Esophagus squamous epithelium (tissue), 5 donors: ENCODE measurements at places on chromosomes 6 and 20. TPM values are rescaled to one million over a fixed set of nuclear protein-coding genes. Genes with fewer than 3 reads are reported as not detected.

Gene SYNGAP1
- 3.3 TPM for total RNA-seq

Gene PGC
- not detected for total RNA-seq

GRCh38 chr20:10539818-10540553 is 104.9 kb downstream of the SLX4IP start:
- no peak for DNase-seq
- no peak overlapping the region for H3K4me3 ChIP-seq
- no peaks in the 10 kb centered on the region for H3K27me3 ChIP-seq

Gene ZBP1
- 0.12 TPM for total RNA-seq

DNA sequence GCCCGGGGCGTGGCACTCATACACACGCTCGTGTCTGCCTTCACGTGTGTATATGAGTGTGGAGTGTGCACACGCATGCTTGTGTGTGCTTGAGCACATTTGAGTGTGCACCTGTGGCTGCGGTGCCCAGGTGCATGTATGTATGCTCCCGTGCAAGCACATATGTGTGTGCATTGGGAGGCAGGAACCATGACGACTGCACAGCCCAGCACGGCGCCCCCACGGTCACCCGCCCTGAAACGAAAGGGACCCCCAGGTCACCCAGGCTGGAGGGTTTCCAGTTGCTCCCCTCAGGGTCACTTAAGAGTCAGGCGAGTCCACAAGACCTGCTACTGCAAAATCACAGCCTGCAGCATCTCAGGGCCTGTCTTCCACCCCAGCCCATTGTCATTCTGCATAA is 94.7 kb downstream of the YTHDF1 start:
- no peak overlapping the region for H3K27ac ChIP-seq
- H3K27me3 ChIP-seq, result peaks cover 95% of the 10 kb centered on the region
- no peaks in the 10 kb centered on the region for H3K4me1 ChIP-seq
- no peaks in the 10 kb centered on the region for H3K36me3 ChIP-seq

- DNase-seq, result no peak
- no peaks in the 10 kb centered on the region for H3K4me1 ChIP-seq
- H3K36me3 ChIP-seq, result no peaks in the 10 kb centered on the region
- no peak overlapping the region for H3K27ac ChIP-seq
Observed at GRCh38 chr20:63442100-63442493, 30.4 kb downstream of the KCNQ2 start.

DNA sequence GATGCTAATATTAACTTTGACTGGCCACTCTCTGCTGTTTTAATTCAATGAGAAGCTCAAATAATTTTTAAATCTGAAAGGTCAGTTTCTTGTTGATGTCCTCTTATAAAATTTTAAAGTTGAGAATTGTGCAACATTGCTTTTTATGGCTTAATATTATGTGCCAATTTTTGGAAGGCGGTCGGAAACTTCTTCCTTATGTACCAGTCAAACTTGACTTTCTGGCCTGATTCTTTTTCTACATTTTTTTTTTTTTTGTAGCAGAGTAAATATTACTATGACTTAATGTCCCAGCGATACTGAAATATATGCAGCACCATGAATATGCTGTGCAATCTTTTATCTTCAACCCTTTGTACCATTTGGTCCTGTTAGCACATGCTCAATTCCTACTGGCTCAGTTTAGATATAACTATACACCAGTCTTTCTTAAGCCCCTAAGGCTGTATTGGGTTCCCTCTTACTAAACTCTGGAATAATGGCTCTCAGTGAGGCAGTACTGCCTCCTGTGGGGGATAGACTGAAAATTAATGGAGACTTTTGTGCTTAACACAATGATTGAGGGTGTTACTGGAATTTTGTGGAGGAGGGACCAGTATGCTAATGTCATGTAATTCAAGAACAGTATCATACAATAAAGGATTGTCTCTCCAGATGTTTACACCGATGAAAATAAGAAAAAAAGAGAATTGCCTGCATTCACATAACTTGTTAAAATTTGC is 156.4 kb upstream of the SYNCRIP start:
- H3K27me3 ChIP-seq, result no peaks in the 10 kb centered on the region
- no peaks in the 10 kb centered on the region for H3K36me3 ChIP-seq
- no peaks in the 10 kb centered on the region for H3K4me1 ChIP-seq
- H3K4me3 ChIP-seq, result no peak overlapping the region
- no peak overlapping the region for H3K27ac ChIP-seq
- no peak for DNase-seq

DNA sequence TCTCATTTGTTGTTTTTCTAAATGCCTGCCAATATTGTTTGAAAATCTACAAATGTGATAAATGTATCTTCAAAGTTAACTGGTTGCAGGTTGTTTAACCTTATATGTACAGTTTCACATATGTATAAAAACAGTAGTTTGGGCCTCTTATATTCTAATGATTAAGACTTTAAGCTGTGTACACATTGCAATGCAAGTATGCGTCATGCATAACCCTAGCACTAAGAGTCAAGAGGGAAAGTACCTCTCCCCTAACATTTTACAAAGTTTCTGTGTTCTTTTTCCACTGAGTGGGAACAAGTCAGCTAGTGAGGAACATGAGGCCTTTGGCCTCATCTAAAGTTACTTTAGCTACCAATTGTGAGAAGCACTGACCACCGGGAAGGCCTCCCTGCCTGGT is 25.7 kb upstream of the MICB start:
- H3K4me1 ChIP-seq, result peaks cover 10% of the 10 kb centered on the region
- no peak for DNase-seq
- no peak overlapping the region for H3K4me3 ChIP-seq
- no peaks in the 10 kb centered on the region for H3K27me3 ChIP-seq
- no peak overlapping the region for H3K27ac ChIP-seq
- no peaks in the 10 kb centered on the region for H3K36me3 ChIP-seq

- no peak overlapping the region for H3K4me3 ChIP-seq
- peaks cover 62% of the 10 kb centered on the region for H3K4me1 ChIP-seq
- no peaks in the 10 kb centered on the region for H3K36me3 ChIP-seq
- H3K27ac ChIP-seq, result no peak overlapping the region
- H3K27me3 ChIP-seq, result no peaks in the 10 kb centered on the region
- DNase-seq, result no peak
Observed at GRCh38 chr6:158865769-158866168, 46.6 kb upstream of the EZR start.

GRCh38 chr6:32885698-32886286 is 31.8 kb downstream of the PSMB9 start:
- H3K27me3 ChIP-seq, result no peaks in the 10 kb centered on the region
- no peaks in the 10 kb centered on the region for H3K36me3 ChIP-seq
- H3K27ac ChIP-seq, result no peak overlapping the region
- no peak overlapping the region for H3K4me3 ChIP-seq
- H3K4me1 ChIP-seq, result peaks cover 19% of the 10 kb centered on the region
- DNase-seq, result no peak

- peaks cover 2% of the 10 kb centered on the region for H3K4me1 ChIP-seq
- no peaks in the 10 kb centered on the region for H3K27me3 ChIP-seq
- H3K36me3 ChIP-seq, result no peaks in the 10 kb centered on the region
- DNase-seq, result no peak
- H3K27ac ChIP-seq, result no peak overlapping the region
- no peak overlapping the region for H3K4me3 ChIP-seq
Observed at GRCh38 chr20:50982363-50982762, 23.7 kb downstream of the MOCS3 start.

GRCh38 chr20:24501764-24502556 is 32.5 kb downstream of the SYNDIG1 start:
- H3K4me1 ChIP-seq, result no peaks in the 10 kb centered on the region
- no peak overlapping the region for H3K27ac ChIP-seq
- H3K4me3 ChIP-seq, result no peak overlapping the region
- no peaks in the 10 kb centered on the region for H3K36me3 ChIP-seq
- no peak for DNase-seq

Gene JPH2
- total RNA-seq, result 8.9 TPM

Gene PAX1
- 2.0 TPM for total RNA-seq

DNA sequence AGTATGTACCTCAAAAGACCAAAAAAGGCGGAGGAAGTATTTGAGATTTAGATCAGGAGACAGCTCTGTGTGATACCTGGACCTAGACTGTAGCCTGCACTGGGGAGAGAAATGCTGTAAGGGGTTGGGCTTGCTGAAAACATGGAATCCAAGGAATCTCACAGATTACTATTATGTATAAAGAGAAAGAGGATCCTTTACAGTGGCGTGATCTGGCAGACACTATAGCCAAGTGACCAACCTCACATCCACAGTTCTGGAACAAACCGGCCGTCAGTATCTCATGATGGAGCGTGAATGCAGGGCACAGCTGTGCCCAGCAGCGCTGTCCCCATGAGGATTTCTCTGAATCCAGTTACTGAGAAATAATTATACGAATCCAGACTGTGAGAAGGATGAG is 12.3 kb downstream of the DDX27 start:
- peaks cover 33% of the 10 kb centered on the region for H3K36me3 ChIP-seq
- H3K27me3 ChIP-seq, result no peaks in the 10 kb centered on the region
- DNase-seq, result no peak
- H3K27ac ChIP-seq, result no peak overlapping the region
- H3K4me3 ChIP-seq, result no peak overlapping the region
- no peaks in the 10 kb centered on the region for H3K4me1 ChIP-seq

Gene KHDC1L
- total RNA-seq, result not detected

GRCh38 chr6:25052181-25052580 is 116.4 kb upstream of the RIPOR2 start:
- DNase-seq, result no peak
- H3K27me3 ChIP-seq, result no peaks in the 10 kb centered on the region
- H3K4me3 ChIP-seq, result no peak overlapping the region
- no peak overlapping the region for H3K27ac ChIP-seq
- no peaks in the 10 kb centered on the region for H3K36me3 ChIP-seq

DNA sequence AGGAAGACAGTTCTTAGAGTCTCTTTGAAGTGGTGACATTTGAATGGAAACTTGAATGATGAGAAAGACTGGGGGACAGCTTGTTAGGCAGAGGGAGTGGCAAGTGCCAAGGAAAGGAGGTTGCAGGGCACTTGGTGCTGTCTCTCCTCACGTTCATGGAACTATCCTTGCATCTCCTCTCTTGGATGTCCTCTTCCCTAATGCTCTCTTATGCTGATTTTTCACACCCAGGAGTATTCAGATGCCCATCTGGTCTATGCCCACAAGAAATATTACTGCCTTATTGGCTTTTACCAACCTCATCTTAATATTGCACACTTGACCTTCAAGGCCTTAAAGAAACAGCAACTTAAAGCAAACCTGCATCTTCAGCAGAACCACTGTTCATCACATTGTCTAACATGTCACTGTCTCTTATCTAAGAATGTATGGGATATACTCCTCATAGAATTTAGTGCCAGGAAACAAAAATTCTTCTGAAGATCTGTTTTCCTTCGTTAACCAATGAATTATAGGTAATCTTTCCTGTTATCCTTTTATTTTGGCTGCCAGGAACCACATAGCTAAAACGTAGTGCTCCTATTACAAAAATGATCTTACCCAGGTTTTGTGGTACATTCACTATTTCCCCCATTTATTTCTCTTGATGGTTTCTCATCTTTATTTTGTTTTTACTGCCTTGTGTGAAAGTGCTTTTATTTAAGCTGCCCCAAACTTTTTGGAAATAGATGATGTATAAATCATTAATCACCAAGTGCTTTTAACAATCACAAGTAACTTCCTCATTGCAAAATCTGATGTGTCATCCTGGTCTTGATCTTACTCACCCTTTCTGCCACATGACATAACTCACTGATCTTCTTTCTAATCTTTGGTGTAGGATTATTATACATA is 12.8 kb downstream of the RGS17 start:
- no peaks in the 10 kb centered on the region for H3K27me3 ChIP-seq
- no peak overlapping the region for H3K4me3 ChIP-seq

- H3K4me3 ChIP-seq, result no peak overlapping the region
- no peaks in the 10 kb centered on the region for H3K27me3 ChIP-seq
- H3K36me3 ChIP-seq, result no peaks in the 10 kb centered on the region
- no peak overlapping the region for H3K27ac ChIP-seq
- DNase-seq, result no peak
Observed at GRCh38 chr6:48817333-48818051, 645.6 kb downstream of the MMUT start.

GRCh38 chr20:12695937-12696336 is 312.8 kb upstream of the SPTLC3 start:
- H3K4me3 ChIP-seq, result no peak overlapping the region
- no peaks in the 10 kb centered on the region for H3K27me3 ChIP-seq
- DNase-seq, result no peak
- no peaks in the 10 kb centered on the region for H3K4me1 ChIP-seq
- no peaks in the 10 kb centered on the region for H3K36me3 ChIP-seq
- H3K27ac ChIP-seq, result no peak overlapping the region

DNA sequence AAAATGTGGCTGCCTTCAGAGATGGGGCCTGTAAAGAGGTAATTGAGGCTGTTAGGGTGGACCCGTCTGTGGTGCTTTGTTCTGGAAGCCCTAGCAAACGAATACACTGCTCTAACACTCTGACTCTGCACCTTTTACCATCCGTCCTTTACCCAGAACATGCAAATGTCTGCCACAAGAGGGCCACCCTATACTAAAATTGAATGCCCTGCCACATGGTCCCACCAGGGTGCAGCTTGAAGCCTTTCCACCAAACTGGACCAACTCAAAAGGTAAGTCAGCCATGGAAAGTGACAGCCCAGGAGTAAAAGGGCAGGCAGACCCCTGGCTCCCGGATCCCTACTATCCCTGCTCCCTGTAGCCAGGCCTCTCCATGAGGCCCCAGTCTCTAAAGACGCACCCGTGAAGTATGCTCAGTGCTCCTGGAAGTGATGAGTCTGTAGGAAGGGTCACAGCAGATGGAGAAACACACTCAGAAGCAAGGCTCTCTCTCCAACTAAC is 5.8 kb upstream of the BFSP1 start:
- peaks cover 11% of the 10 kb centered on the region for H3K4me1 ChIP-seq
- DNase-seq, result no peak
- H3K27me3 ChIP-seq, result no peaks in the 10 kb centered on the region
- H3K36me3 ChIP-seq, result no peaks in the 10 kb centered on the region

Gene LPIN3
- 15.4 TPM for total RNA-seq

DNA sequence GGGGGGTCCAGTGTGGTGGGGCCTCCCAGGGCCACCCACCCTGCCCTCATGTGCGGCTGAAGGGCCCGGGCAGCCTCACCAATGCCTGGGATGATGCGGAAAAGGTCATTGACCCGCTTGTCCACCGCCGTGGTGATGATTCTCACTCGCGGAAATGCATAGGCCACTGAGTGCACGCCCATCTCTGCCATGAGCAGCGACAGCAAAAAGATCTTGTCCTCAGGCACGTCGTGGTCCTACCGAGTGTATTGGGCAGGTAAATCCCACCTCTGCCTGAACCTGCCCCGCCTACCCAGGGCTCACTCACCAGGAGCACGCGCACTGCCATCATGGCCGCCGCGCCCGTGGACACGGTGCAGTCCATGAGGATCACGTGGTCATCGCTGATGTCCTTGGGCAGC is 16.1 kb downstream of the UCKL1 start:
- peaks cover 32% of the 10 kb centered on the region for H3K36me3 ChIP-seq
- no peaks in the 10 kb centered on the region for H3K27me3 ChIP-seq
- no peak for DNase-seq
- peak overlapping the region; percentile 5 for H3K27ac ChIP-seq
- peaks cover 17% of the 10 kb centered on the region for H3K4me1 ChIP-seq

DNA sequence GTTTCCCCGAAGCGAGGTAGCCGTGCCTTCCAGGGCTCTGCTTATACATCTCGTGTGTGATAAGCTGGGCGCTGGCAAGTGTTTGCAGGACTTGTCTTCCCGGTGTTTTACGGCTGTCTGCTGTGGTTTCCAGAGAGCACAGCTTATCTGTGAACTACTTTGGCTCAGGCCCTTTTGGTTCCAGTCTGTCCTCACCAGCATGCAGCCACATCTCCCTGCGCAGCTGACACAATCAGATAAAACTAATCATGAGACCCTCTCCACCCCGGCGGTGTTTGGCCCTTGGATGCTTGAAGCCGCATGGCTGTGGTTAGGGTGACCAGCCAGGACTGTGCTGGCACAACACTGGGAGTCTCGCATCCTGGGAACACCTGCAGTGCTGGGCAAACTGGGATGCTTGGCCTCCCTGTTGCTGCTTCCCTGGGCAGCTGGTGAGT is 241.8 kb upstream of the FOXQ1 start:
- H3K27ac ChIP-seq, result no peak overlapping the region
- no peaks in the 10 kb centered on the region for H3K27me3 ChIP-seq
- peaks cover 10% of the 10 kb centered on the region for H3K4me1 ChIP-seq
- H3K36me3 ChIP-seq, result no peaks in the 10 kb centered on the region
